ENCODE measurements at places on chromosomes 6 and 20.

- DNase-seq: no peak
These were observed 26.0 kb downstream of the RBM38 start for GRCh38 chr20:57417051-57417689.

DNA sequence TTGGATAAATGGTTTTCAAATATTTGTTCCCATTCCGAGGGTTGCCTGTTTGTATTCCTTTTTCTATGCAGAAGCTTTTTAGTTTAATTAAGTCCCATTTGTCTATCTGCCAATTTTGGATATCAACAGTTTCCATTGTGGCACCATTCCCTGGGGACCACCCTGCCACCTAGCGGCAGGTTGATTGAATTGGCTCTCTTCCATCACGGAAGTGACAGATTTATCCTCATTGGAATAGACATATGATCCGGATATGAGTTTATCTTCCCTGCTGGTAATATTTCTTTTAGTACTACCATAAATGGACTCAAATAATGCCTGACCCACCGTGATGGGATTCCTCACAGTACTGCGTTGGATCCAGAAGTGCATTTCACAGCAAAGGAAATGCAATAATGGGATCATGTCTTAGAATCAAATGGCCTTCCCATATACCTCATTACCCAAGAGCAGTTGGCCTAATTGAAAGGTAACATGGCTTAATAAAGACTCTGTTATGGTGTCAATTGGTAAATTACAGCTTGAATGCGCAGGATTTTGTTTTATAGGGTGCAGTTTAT lies 327.0 kb downstream of the BMP2 start:
- DNase-seq: no peak

GRCh38 chr6:6960571-6961251 lies 147.1 kb upstream of the RREB1 start:
- no peak for DNase-seq

GRCh38 chr6:157669747-157670216 lies 153.3 kb upstream of the SNX9 start:
- DNase-seq: no peak

GRCh38 chr6:94357381-94357980 lies 938.1 kb upstream of the EPHA7 start:
- DNase-seq: no peak

DNA sequence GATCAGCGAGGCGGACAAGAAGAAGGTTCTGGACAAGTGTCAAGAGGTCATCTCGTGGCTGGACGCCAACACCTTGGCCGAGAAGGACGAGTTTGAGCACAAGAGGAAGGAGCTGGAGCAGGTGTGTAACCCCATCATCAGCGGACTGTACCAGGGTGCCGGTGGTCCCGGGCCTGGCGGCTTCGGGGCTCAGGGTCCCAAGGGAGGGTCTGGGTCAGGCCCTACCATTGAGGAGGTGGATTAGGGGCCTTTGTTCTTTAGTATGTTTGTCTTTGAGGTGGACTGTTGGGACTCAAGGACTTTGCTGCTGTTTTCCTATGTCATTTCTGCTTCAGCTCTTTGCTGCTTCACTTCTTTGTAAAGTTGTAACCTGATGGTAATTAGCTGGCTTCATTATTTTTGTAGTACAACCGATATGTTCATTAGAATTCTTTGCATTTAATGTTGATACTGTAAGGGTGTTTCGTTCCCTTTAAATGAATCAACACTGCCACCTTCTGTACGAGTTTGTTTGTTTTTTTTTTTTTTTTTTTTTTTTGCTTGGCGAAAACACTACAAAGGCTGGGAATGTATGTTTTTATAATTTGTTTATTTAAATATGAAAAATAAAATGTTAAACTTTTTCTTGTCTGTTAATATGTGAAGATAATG lies 2.2 kb downstream of the HSPA1B start:
- DNase-seq: no peak

GRCh38 chr6:2259002-2259494 lies 13.6 kb upstream of the GMDS start:
- DNase-seq: no peak

- DNase-seq: no peak
These were observed 2.3 kb downstream of the SIRPA start for GRCh38 chr20:1897541-1897940.

GRCh38 chr20:63953764-63954429 lies 2.3 kb downstream of the UCKL1 start:
- no peak for DNase-seq
